ENCODE measurements at places on chromosomes 12 and 14.
A peak's percentile ranks its signal among the peaks of the same experiment; 100 is the strongest.

DNA sequence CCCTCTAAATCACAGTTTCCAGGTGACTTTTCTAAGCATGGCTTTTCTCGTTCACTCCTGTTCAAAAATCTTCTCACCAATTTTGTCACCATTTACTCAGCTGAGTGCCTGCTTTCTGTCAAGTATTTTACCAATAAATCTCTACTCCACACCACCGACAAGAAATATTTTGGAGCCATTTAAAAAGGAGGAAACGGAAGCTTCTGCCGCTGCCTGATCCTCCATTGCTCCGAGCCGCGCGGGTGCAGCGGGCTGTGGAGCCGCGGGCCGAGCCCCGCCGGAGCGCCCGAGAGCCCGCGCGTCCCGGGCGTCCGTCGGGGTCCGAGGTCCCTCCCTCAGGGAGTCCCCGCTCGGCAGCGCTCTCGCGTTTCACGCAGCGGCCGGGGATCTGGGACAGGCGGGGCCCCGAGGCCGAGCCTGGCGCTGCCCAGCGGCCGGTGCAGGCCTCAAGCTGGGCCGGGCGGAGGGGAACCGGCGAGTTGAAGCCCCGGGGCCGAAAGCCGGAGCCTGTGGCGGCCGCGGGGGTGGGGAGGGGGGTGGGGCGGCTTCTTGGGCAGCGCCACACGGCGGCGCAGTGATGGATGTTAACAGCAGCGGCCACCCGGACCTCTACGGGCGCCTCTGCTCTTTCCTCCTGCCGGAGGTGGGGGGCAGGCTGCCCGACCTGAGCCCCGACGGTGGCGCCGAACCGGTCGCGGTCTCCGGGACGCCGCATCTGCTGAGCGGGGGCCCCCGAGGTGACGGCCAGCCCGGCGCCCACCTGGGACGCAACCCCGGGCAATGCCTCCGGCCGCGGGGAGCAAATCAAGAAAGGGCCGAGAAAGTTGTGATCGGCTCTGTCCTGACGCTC, 1.1 kb upstream of the HEBP1 start:
- DNase-seq, result no peak

DNA sequence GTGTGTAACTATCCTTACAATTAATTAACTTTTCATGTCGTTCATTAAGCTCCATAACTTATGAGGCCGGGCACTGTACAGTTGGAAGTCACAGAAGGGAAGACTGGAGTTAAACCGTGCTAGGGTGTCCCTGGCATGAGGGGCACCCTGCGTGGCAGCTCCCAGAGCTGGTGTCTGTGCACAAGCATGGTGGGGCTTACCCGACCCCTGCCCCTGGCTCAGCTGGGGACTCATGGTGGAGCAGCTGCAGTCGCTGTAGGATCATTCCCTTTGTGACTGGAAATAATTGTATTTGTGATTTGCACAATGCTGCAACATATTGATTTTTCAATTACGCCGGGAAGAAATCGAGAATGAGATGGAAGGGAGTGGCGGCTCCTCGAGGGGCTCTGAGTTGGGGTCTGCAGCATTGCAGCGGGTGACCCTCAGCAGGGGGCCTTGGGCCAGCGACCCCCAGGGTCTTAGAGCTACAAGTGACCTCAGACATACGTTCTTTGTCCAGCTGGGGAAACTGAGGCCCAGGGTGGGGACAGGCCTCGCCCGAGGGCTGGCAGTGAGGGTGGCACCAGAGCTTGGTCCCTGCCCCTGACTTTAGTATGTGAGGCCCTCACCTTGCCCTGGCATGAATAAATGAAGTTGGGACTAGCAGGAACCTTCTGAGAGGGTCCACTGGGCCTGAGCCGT, 125.4 kb downstream of the KIF26A start:
- no peak for DNase-seq

DNA sequence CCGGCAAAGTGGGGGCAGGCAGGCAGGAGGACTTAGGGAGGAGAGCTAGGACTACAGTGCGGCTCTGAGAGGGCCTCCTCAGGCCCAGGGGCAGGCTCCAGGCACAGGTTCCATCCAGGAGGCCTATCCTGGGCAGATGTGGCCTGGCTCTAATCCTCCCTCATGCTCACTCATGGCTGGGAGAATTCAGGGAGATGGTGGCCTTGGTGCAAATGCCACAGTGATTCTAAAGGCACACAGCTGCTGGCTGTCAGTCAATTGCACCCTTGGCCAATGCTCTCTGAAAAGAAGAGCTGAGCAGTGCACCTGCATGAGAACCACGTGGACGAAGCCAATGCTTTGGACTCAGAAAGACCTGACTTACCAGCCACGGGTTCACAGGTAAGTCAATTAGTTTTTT, 89.6 kb downstream of the C12orf75 start:
- DNase-seq, result no peak

DNA sequence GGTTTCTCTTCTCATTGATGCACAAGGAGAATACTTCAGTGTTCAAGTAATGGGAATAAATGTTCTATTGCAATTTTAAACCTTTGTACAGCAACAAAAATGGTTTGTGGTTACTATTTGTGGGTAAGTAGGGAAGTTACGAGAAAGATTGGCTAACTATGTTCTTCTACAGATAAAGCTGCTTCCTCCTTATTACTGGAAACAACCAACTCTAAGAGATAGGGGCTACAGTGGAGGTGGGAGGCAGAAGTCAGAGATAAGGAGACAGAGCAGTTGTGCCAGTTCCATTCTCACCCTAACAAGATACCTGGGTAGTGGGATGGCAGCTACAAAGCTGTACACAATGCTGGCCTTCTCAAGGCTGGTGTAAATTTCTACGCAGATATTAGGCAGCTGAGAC, 16.2 kb downstream of the NOXRED1 start:
- DNase-seq, result no peak

DNA sequence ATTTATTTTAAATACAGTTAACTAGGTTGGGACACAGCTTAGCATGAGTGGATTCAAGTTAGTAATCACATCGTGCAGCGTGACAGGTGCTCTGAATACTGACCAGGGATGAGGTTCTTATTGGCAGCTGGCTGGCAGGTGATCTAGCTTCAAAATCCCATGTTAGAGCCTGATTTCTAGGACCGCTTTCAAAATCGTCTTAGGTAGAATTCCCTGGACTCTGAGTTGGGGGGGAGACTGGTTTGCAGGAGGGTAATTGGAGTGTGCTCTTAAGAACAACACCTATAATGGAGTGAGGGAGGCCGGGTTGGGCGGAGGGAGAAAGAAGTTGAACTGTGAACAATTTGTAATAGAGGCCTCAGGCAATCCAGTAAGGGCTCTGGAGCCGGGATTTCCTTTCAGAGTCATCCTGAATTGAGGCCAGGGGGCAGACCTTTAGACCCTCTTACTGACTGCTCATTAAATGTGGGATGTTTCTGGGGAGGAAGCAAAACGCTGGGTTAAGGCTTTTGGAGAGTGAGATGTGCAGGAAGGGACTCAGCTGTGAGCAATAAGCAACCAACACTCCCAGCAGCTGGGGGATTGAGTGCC, 874 bp upstream of the YARS2 start:
- DNase-seq, result no peak

DNA sequence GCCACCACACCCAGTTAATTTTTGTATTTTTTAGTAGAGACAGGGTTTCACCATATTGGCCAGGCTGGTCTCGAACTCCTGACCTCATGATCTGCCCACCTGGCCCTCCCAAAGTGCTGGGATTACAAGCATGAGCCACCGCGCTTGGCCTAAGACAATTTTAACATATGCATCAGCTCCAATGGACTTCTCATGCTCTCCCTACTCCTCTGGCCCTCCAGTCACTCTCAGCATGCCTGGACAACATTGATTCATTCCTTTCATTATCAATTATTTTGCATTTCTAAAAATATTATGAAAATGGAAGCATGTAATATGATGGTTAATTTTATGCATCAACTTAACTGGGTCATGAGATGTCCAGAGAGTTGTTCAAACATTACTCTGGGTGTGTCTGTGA, 469.1 kb upstream of the TMEM132C start:
- no peak for DNase-seq

DNA sequence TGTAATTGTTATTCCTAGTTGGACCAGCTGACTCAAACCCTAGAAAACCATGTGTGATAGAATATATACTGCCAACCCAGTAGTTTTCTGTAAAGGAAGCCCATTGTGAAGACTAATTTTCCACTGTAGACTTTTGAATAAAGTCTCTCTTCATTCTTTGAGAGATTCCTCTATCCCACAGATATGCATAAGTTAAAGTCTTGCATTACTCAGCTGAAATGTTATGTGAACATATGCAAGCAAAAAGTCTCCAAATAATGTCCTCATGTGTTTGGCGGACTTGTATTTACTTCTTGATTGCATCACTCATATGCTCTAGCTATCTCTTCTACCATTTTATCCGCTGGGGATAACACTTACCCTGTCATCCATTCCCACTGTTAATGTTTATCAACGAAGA, 35.1 kb upstream of the OTOGL start:
- DNase-seq, result no peak

GRCh38 chr14:74573421-74574089, 38.5 kb downstream of the LTBP2 start:
- DNase-seq, result no peak

DNA sequence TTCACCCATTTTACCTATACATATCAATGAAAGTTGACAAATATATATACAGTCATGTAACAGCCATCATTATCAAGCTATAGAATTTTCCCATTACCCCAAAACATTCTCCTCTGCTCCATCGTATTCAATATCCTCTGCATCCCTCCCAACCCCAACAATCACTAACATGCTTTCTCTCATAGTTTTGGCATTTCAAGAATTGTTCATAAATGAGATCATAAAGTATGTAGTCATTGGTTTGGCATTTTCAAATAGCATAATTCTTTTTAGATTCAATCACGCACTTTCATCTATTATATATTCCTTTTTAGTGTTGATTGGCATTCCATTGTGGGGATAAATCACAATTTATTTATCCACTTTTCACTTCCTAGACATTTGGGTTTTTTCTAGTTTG, 866.0 kb upstream of the TMEM132C start:
- DNase-seq, result no peak

DNA sequence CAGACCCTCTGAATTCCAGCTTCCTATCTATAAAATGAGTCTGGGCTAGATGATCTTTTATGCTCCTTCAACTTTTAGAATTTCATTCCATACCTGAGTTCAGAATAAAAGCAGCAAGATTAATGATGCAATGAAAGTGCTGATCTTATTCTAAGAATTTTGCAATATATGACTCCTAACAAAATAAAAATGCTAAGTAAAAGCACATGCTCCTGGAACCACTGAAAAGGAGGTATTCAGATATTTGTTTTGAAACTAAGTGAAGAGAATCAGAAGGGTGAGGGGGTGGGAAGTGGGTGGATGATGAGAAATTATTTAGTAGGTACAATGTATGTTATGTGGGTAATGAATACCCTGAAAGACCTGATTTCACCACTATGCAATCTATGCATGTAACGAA, 216.6 kb downstream of the PTPRO start:
- no peak for DNase-seq

DNA sequence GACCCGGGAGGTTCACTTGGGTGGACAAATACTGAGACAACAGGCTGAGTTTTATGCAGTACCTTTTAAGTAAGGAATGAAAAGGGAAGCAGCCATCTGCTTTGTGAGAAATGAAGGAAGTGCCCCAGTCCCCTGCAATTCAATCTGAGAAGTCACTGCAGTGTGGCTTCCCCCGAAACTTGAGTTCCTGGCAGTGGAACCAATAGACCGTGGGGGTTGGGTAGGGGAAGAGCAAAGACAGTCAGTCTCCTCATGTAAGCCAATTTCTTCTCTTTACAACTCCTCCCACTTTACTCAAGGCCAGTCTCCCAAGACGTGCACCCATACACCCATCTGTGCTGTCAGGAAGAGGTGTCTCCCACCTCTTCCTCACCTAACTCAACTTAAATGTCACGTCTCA, 206.5 kb downstream of the BCAT1 start:
- no peak for DNase-seq

- DNase-seq, result no peak
Observed at GRCh38 chr12:106113042-106113441, 25.7 kb downstream of the NUAK1 start.

DNA sequence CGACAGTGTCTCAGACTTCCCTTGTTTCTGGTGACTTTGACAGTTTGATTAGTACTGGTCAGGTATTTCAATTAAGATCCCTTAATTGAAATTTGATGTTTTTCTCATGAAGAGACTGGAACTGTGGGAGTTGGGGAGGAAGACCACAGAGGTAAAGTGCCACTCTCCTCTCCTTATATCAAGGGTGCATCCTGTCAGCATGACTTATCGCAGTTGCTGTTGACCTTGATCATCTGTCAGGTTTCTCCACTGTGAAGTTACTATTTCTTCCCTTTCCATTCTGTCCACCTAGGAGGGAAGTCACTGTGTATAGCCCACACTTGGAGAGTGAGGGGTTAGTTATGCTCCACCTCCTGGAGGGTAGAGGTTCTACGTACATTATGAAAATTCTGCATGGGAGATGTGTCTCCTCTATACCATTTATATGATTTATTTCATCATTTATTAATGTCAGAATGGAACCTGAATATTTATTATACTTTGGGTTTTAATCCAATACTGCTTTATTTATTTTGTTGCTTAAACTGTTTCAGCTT, 40.3 kb upstream of the SMOC1 start:
- no peak for DNase-seq

GRCh38 chr12:29073631-29074239, 75.3 kb upstream of the FAR2 start:
- DNase-seq, result peak; percentile 8

- DNase-seq, result no peak
Observed at GRCh38 chr14:101991352-101991751, 27.0 kb downstream of the DYNC1H1 start.

GRCh38 chr14:72595152-72595862, 298.6 kb downstream of the DPF3 start:
- DNase-seq, result no peak

- DNase-seq, result peak; percentile 28
Observed at GRCh38 chr14:68210729-68211299, 391.2 kb downstream of the RAD51B start.

GRCh38 chr14:97978341-97978740, 1181.2 kb downstream of the VRK1 start:
- DNase-seq, result peak; percentile 40
